ENCODE measurements at places on chromosomes 4 and X. TPM values are rescaled to one million over a fixed set of nuclear protein-coding genes. Genes with fewer than 3 reads are reported as not detected.

Gene EGF
- total RNA-seq = not detected

Gene KLB
- total RNA-seq = not detected

Gene RHOXF2
- total RNA-seq = not detected

Gene NPFFR2
- not detected for total RNA-seq

Gene NEUROG2
- total RNA-seq = not detected

Gene INTS6L
- 46.8 TPM for total RNA-seq

Gene OPN1LW
- not detected for total RNA-seq
